Neural progenitor cell (in vitro differentiated cells): ENCODE measurements at places on chromosomes 7 and 10. TPM values are rescaled to one million over a fixed set of nuclear protein-coding genes. Genes with fewer than 3 reads are reported as not detected.

PPP1R17 gene
- total RNA-seq: 0.09 TPM in 1 of 2 replicates, not detected in the other

GRCh38 chr10:51638211-51638610, 61.2 kb downstream of the CSTF2T start:
- DNase-seq: no peak
- H3K4me3 ChIP-seq: no peak overlapping the region
- H3K36me3 ChIP-seq: no peaks in the 10 kb centered on the region
- no peaks in the 10 kb centered on the region for H3K27me3 ChIP-seq

DNA sequence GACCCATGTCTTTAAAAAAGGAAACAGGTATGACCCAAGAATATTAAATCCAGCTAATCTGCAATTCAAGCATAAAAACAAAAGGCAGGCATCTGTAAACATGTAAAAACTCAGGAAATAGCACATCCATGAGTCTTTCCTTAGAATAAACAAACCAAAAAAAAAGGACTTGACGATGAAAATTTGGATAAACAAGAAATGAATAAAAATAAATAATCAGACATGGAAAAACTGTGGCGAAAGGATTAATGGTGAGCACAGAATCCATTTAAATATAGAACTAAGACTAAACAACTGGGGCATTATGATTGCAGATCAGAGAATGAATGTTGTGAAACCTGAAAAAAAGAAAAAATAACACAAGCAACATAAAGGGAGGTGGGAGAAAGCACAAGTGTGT, 170.1 kb downstream of the DOCK4 start:
- H3K4me3 ChIP-seq: no peak overlapping the region
- H3K4me1 ChIP-seq: no peaks in the 10 kb centered on the region
- DNase-seq: no peak
- H3K27me3 ChIP-seq: no peaks in the 10 kb centered on the region

GRCh38 chr7:10655031-10655430, 318.6 kb upstream of the PHF14 start:
- H3K27ac ChIP-seq: no peak overlapping the region
- no peaks in the 10 kb centered on the region for H3K27me3 ChIP-seq
- no peak overlapping the region for H3K4me3 ChIP-seq
- no peaks in the 10 kb centered on the region for H3K36me3 ChIP-seq
- no peak for DNase-seq

DNA sequence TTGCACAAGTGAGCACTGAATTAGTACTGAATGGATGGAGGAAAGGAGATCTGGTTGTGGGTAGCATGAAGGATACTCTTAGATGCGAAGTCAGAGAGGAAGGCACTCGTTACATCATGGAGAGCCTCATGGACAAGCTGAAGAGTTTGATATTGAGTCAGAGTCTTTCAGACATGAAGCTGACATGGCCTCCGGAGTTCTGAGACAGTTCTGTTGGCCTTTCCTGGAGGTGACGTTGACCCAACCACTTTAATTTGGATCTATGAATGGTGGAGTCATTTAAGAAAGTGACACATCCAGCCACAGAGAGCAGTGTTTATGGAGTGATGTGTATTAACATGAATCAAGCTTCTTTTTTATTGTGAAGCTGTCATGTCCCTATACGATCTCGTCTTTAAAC, 286.3 kb upstream of the CDC14C start:
- no peak overlapping the region for H3K4me3 ChIP-seq
- no peaks in the 10 kb centered on the region for H3K27me3 ChIP-seq
- no peaks in the 10 kb centered on the region for H3K36me3 ChIP-seq
- H3K4me1 ChIP-seq: no peaks in the 10 kb centered on the region
- H3K27ac ChIP-seq: no peak overlapping the region

CARD11 gene
- 0.75 and 0.87 TPM in 2 replicates for total RNA-seq

DNA sequence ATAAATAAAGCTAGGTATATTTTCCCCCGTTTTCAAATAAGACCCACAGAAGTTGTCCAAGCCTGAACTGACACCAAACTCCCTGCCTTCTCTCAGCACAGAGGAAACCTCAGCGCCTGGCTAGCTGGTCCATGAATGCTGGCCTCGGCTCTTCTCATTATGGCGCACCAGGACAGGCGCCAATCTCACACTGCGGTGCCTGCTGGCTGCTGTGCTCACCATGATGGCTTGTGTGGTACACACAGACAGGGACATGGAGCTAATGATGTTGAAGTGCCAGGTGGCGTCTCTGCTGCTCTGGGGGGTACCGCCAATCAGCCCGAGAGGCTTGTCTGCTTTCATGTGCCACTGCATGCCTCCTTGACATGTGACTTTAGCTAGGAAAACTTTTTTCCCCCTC, 43.2 kb upstream of the USP6NL start:
- no peaks in the 10 kb centered on the region for H3K36me3 ChIP-seq
- H3K4me1 ChIP-seq: no peaks in the 10 kb centered on the region
- no peak overlapping the region for H3K27ac ChIP-seq

SPAM1 gene
- total RNA-seq: not detected in 2 replicates

FKBP6 gene
- not detected in 2 replicates for total RNA-seq

DNA sequence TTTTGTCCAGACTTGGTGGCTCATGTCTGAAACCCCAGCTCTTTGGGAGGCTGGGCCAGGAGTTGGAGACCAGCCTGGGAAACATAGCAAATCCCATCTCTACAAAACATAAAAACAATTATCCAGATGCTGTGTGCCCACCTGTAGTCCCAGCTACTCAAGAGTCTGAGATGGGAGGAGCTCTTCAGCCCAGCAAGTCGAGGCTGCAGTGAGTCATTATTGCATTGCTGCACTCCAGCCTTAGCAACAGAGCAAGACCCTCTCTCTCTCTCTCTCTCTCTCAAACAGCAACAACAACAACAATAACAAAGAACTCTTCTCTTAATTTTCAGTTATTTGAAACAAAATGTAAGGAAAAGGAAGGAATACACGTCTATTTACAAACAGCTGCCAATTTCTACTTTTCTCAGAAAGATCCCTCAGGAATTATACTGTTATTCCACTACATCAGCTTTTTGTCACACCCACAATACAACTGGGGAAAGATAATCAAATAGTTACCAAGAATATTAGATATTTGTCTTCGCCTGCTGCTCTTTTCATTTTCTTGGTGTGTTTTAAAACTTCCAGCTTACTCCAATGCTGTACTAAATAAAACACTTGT, 5.1 kb upstream of the TSPAN12 start:
- no peaks in the 10 kb centered on the region for H3K27me3 ChIP-seq
- H3K4me1 ChIP-seq: peaks cover 14% of the 10 kb centered on the region
- H3K27ac ChIP-seq: no peak overlapping the region
- no peak overlapping the region for H3K4me3 ChIP-seq
- no peak for DNase-seq
- no peaks in the 10 kb centered on the region for H3K36me3 ChIP-seq

- no peaks in the 10 kb centered on the region for H3K4me1 ChIP-seq
- no peak overlapping the region for H3K4me3 ChIP-seq
- no peaks in the 10 kb centered on the region for H3K36me3 ChIP-seq
- H3K27ac ChIP-seq: no peak overlapping the region
These were observed 40.6 kb upstream of the PIK3CG start for GRCh38 chr7:106824458-106824857.

SLK gene
- total RNA-seq: 33.5 and 42.7 TPM in 2 replicates

GRCh38 chr7:30845426-30846135, 66.1 kb upstream of the AQP1 start:
- DNase-seq: no peak
- no peak overlapping the region for H3K4me3 ChIP-seq
- H3K36me3 ChIP-seq: no peaks in the 10 kb centered on the region
- no peak overlapping the region for H3K27ac ChIP-seq
- H3K4me1 ChIP-seq: no peaks in the 10 kb centered on the region
- H3K27me3 ChIP-seq: no peaks in the 10 kb centered on the region
